ENCODE measurements at places on chromosomes 6 and 20.

GRCh38 chr6:105967917-105968602 lies 118.1 kb upstream of the PRDM1 start:
- no peaks in the 10 kb centered on the region for H3K36me3 ChIP-seq
- H3K27ac ChIP-seq, result no peak overlapping the region
- no peak for DNase-seq
- H3K4me1 ChIP-seq, result no peaks in the 10 kb centered on the region
- H3K4me3 ChIP-seq, result no peak overlapping the region
- H3K27me3 ChIP-seq, result no peaks in the 10 kb centered on the region

GRCh38 chr6:13053006-13053461 lies 275.3 kb downstream of the TBC1D7 start:
- no peaks in the 10 kb centered on the region for H3K27me3 ChIP-seq
- DNase-seq, result peak; percentile 3

DNA sequence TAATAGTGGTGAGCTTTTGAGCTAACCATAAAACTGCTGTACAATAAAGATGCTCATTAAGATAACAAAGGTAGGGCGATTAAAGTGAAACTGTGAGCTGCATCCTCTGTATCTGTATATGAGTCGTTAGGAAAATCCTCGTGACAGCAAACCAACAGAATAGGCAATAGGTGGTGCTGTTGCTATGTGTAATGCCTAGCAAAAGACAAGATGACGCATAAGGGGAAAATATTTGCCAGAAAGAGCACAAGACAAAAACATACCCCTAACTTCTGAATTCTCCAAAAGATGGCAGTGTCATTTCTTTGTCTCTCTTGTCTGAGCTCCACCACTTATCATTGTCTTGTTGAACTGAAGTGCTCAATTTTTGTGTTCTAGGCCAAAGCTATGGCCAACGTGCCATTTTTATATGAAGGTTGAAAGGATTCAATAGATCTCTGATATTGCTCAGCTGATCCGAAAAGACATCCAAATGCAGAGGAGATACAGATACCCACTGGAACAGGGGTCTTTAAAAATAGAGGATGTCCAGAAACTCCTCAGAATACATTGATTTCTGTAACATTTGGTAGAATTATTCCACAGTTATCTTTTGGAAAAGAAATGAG lies 56.3 kb upstream of the ANKEF1 start:
- H3K4me1 ChIP-seq, result 0 out of 2 replicates have a peak, but pooled peaks cover 3% of the 10 kb centered on the region
- no peak overlapping the region for H3K27ac ChIP-seq
- H3K4me3 ChIP-seq, result no peak overlapping the region
- no peaks in the 10 kb centered on the region for H3K27me3 ChIP-seq
- H3K36me3 ChIP-seq, result no peaks in the 10 kb centered on the region
- DNase-seq, result peak; percentile 81

- no peaks in the 10 kb centered on the region for H3K27me3 ChIP-seq
- H3K36me3 ChIP-seq, result no peaks in the 10 kb centered on the region
- no peaks in the 10 kb centered on the region for H3K4me1 ChIP-seq
- H3K27ac ChIP-seq, result no peak overlapping the region
- DNase-seq, result no peak
Observed at GRCh38 chr6:2007165-2007564, 238.2 kb downstream of the GMDS start.

GRCh38 chr6:156554160-156554559 lies 223.0 kb upstream of the ARID1B start:
- no peak overlapping the region for H3K4me3 ChIP-seq
- H3K4me1 ChIP-seq, result no peaks in the 10 kb centered on the region
- no peak for DNase-seq
- H3K27ac ChIP-seq, result no peak overlapping the region
- no peaks in the 10 kb centered on the region for H3K27me3 ChIP-seq

- no peak overlapping the region for H3K27ac ChIP-seq
- DNase-seq, result no peak
- H3K4me1 ChIP-seq, result peaks cover 55% of the 10 kb centered on the region
- no peak overlapping the region for H3K4me3 ChIP-seq
Observed at GRCh38 chr20:4018023-4018748, 2.8 kb upstream of the RNF24 start.

GRCh38 chr6:52546192-52546591 lies 30.7 kb downstream of the TRAM2 start:
- no peak overlapping the region for H3K4me3 ChIP-seq
- no peaks in the 10 kb centered on the region for H3K27me3 ChIP-seq
- peaks cover 25% of the 10 kb centered on the region for H3K4me1 ChIP-seq
- DNase-seq, result no peak
- no peaks in the 10 kb centered on the region for H3K36me3 ChIP-seq
- no peak overlapping the region for H3K27ac ChIP-seq

DNA sequence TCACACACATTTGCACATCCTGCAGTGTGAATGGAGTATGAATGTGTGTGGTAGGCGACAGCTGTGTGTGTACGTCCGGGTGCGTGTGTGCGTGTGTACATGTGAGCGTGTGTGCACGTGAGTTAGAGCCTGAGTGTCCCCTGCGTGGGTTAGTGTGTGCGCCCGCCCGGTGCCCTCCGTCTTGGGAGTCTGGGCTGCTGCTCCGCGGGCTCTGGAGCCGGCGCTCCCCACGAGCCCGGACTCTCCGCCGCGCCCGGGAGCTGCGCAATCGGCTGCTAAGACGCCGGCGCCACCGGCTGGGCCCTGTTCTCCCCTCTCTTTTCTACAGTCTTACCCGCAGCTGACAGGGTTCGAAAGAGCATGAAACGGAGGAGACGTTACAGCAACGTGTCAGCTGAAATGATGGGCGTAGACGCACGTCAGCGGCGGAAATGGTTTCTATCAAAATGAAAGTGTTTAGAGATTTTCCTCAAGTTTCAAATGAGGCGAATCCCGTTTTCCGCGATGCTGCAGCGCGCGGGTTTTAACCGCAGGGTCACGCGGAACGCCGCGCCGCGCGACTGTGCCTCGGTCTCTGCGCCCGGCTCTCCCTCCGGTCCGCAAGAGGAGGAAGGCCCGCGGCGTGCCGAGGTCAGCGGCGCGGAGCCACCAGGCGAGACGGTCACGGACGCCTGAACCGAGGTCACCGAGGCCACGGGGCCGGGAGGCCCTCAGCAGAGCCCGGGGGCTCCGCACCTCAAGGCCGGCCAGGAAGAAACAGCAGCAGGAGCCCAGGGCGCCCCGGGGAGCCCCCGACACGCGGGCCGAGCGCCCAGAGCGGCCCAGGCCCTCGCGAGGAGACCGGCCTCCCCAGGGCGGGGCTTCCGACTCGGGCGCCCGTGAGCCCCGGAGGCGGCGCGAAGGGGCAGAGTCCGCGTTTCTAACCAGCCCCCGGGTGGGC lies 95.3 kb upstream of the BHLHE23 start:
- peaks cover 52% of the 10 kb centered on the region for H3K27me3 ChIP-seq
- peaks cover 17% of the 10 kb centered on the region for H3K4me1 ChIP-seq
- H3K4me3 ChIP-seq, result peak overlapping the region; percentile 68

DNA sequence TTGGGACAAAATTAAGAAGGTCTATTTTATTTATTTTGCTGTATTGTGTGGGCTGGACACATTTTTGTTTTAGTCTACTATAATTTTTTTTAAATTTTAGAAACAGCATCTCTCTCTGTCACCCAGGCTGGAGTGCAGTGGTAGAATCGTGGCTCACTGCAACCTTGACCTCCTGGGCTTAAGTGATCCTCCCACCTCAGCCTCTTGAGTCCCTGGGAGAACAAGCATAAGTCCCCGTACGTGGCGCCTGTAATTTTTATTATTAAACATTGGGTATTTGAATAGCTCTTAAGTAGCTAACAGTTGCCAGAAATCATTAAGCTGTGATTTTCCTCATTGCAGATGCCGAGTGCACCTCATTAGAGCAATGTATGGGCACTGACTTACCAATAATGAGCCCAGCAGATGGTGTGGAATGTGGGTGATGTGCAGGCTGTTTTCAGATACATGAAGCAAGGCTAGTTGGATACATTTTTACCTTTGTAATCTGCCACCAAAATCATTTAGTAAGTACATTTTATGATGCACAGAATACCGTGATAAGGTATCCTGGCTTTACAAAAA lies 10.3 kb upstream of the MAS1 start:
- no peaks in the 10 kb centered on the region for H3K4me1 ChIP-seq
- H3K27ac ChIP-seq, result no peak overlapping the region
- H3K4me3 ChIP-seq, result no peak overlapping the region
- DNase-seq, result no peak
- no peaks in the 10 kb centered on the region for H3K36me3 ChIP-seq
- H3K27me3 ChIP-seq, result no peaks in the 10 kb centered on the region

- no peaks in the 10 kb centered on the region for H3K4me1 ChIP-seq
- H3K36me3 ChIP-seq, result no peaks in the 10 kb centered on the region
- DNase-seq, result no peak
- H3K4me3 ChIP-seq, result no peak overlapping the region
Observed at GRCh38 chr6:113181164-113181563, 676.0 kb upstream of the MARCKS start.

DNA sequence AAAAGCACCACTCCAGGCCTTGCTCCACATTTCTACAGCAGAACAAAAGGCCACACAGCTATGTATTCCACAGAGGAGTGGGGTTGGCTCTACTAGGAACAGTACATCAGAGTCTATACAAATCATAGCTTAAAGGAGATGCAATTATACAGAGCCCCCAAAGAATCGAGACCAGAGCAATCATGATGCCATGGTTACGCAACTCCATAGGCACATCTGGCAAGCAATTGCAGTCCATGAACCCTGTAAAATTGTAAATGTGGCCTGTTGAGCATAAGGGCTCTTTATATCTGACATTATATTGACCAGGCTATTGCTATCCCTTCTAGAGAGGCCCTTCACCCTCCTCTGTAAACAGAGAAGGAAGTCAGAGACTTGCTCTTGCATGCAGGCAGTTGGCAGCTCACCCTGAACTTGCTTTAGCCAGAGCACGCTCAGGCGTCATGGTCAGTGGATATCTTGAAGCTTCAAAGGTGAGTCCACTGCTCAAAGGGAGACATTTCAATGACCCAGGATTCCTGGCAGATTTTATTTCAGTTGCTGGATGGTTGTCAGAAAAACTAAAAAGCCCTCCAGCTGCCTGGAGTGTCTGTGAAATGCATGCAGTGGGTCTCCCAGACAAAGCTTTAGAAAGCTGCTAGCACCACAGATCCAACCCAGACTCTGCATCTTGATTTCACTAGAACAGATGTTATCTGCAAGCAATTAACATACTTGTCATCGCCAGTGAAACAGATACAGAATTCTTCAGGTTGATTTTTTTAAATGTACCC lies 357.2 kb downstream of the CENPW start:
- no peak for DNase-seq
- no peaks in the 10 kb centered on the region for H3K36me3 ChIP-seq
- no peaks in the 10 kb centered on the region for H3K4me1 ChIP-seq
- H3K27ac ChIP-seq, result no peak overlapping the region
- no peak overlapping the region for H3K4me3 ChIP-seq

GRCh38 chr6:3665608-3666007 lies 85.9 kb downstream of the PXDC1 start:
- no peak overlapping the region for H3K4me3 ChIP-seq
- no peak overlapping the region for H3K27ac ChIP-seq
